ENCODE measurements at places on chromosomes 7 and 10. TPM values are rescaled to one million over a fixed set of nuclear protein-coding genes. Genes with fewer than 3 reads are reported as not detected.

GRCh38 chr10:73166972-73167371, 836 bp downstream of the ECD start:
- no peak for DNase-seq

DNA sequence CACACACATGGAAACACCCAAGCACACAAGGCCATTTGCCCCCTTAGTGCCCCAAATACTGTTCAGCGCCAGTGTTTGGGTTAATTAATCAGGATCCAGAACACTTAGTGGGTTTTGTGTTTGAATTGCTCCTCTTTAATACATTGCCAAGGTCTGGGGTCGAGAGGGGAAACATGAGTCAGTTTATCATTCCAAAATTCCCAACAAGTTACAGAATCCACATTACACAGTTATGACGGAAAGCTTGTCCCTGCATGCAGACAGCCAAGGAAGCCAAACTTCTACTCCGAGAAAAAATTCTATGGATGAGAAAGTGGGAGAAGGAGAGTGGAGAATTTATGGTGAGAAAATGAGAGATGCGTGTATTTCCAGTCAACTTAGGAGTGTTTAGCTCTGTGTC, 189.0 kb downstream of the NPSR1 start:
- DNase-seq, result no peak

- DNase-seq, result peak; percentile 41
Measured at GRCh38 chr10:124743191-124744101, 732 bp downstream of the FAM53B start.

DNA sequence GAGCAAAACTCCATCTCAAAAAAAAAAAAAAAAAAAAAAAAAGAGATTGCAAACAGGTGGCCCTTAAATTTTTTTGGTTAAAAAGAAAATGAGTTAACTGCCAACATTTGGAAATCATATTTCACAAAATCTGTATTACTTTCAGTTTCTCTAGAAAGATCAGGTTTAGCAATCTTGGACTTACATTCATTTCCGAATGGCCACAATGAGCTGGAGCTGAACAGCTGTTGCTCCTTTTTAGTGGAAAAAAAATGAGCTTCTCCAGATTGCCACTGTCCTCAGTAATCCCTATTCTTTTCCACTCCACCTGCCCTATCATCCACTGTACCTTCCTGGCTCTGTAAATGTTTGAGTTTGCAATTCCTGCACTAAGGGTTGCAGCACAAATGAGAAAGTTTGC, 43.6 kb downstream of the RAB11FIP2 start:
- DNase-seq, result no peak

DNA sequence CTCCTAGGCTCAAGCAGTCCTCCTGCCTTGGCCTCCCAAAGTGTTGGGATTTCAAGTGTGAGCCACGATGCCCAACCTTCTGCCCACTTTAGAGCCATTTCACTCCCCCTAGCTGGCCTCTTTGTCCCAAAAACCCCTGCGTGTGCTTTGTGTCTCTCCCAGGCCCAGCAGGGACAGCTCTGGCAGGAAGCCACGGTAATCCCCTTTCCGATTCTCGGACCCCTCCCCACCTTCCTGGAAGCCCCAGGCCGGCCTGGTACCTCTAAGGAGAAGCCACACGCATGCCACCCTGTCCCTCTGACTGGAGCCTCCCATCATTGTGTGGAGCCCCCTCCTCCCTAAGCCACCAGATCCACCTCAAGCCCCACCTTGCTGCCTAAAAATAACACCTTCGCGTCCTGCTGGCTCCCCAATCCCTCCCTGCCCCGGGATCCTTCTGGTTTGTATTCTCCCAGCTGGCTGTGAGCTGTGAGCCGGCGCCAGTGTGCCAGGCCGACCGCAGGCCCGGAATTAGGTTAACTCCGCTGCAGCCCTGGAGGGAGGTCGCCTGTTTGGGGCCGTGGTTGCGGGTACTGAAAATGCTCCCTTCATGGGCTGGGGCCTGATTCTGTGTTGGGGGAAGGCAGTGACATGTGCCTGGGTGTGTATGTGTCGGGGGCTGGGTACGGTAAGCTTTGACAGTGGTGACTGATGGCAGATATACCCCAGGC, 16.4 kb upstream of the SRRM3 start:
- no peak for DNase-seq

GRCh38 chr10:78571286-78571685, 497.5 kb upstream of the ZMIZ1 start:
- no peak for DNase-seq

DNA sequence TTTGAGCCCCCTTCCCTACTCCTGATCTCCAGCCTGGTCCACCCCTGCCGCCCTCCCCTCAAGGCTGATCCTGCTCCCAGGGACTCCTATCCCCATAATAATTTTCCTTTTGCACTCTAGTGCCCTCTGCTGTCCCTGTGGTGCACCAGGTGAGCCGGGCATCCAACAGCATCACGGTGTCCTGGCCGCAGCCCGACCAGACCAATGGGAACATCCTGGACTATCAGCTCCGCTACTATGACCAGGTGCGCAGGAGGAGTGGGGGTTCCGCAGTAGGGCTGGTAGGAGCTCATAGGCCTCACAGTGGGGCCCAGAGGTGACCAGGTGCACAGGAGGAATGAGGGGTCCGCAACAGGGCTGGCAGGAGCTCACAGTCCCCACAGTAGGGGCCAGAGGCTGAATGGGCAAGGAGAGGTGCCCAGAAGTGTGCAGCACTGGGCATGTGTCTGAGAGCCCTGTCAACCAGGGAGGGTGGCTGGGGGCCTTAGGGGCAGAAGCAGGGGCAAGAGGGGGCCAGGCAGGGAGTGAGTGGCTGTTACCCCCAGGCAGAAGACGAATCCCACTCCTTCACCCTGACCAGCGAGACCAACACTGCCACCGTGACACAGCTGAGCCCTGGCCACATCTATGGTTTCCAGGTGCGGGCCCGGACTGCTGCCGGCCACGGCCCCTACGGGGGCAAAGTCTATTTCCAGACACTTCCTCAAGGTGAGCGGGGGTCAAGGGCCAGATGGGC, 11.7 kb downstream of the EPHB6 start:
- peak; percentile 33 for DNase-seq

DNA sequence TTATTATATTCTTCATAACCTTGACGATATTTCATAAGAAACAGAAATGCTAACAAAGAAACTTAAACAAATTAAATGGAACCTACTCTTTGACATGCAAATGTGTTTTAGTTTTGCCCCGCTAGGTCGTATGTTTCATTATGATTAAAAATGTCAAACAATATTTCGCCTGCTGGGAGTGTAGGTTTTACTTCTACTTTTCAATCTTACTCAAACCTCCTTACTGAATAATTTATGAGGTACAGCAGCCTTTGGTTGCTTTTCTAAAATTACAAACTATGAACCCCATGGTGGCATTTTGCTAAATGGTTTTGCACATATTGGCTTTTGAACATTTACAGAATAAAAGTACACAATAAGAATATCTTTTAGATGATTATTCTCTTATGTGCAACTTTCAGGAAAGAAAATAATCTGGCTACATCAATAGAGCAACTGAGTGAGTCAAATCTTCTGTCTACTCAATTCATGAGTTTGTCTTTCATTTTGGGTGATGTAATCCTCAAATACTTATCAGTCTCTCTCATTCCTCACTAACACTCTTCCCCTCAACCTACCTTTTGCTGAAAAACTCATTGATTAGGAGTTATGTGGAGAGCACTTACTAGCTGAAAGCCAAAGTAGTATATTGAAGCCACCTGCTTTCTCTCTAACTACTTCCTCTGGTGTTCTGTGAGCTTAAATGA, 1226.4 kb downstream of the XPNPEP1 start:
- no peak for DNase-seq

- no peak for DNase-seq
Measured at GRCh38 chr7:91285696-91286355, 21.6 kb downstream of the FZD1 start.

GRCh38 chr10:70977625-70978024, 89.3 kb upstream of the PCBD1 start:
- no peak for DNase-seq

ASIC3 gene
- total RNA-seq, result 9.8 TPM

DEPP1 gene
- 34.0 TPM for total RNA-seq

OR2A14 gene
- not detected for total RNA-seq

COL1A2 gene
- total RNA-seq, result 116 TPM

RAB19 gene
- total RNA-seq, result 1.2 TPM

JCAD gene
- 44.3 TPM for total RNA-seq

LRIT2 gene
- not detected for total RNA-seq

LRIT1 gene
- total RNA-seq, result not detected

SMO gene
- total RNA-seq, result 82.9 TPM

MMRN2 gene
- 7.9 TPM for total RNA-seq

COL13A1 gene
- 72.3 TPM for total RNA-seq

Data from cardiac muscle cell (in vitro differentiated cells and primary cell).